Activated T-helper 9 cell treated with anti-CD3 and anti-CD28 coated beads, Interleukin-2, amount 50 U/mL, for 16 hours (primary cell): ENCODE measurements at places on chromosomes 7 and 10.

DNA sequence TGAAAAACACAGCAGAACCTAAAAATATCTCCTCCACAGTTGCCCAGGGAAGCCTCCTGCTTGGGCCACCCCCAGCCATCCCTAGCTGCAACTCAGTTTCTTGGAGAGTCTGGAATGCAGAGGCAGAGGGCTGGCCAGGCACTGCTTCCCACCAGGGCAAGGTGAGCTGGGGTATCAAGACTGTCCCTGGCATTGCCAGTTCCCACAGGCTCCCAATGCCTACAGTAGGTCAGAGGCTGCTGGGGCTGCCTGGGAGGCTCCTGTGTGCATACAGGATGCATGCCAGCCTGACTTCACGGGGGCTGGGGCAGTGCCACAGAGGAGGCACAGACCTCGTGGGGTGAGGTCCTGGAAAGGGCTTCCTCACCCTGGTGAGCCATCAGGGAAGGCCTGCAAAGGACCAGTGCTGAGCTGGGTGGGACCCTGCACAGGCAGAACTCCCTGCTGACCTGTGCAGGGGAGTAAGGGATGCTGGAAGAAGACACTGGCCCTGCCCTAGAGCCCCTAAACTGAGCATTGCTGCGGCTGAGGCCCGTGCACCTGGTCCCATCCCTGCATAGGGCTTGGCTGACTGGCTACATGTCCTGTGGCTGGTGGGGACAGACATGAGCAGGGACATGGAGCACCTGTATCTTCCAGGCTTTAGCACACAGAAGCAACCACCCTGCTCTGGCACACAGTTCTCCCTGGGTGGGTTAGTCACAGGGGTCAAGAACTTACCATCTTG lies 121.9 kb upstream of the RET start:
- no peak for DNase-seq

DNA sequence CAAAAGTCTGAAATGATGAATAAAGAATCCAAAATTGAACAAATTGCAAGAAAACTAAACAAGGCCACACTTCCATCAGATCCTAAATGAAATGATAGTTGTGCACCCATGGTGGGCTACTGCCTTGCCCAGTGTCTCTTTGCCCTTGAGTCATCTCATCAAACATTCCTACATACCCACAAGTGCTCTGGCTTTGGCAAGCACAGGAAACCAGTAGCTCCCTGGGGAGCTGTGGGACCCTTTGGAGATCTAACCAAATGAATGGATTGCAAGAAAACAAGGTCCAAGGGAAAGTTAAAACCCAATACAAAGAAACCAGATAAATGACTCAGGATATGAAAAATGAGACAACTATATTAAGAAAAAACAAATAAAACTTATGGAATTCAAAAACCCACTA lies 129.8 kb upstream of the TMEM229A start:
- DNase-seq = no peak

DNA sequence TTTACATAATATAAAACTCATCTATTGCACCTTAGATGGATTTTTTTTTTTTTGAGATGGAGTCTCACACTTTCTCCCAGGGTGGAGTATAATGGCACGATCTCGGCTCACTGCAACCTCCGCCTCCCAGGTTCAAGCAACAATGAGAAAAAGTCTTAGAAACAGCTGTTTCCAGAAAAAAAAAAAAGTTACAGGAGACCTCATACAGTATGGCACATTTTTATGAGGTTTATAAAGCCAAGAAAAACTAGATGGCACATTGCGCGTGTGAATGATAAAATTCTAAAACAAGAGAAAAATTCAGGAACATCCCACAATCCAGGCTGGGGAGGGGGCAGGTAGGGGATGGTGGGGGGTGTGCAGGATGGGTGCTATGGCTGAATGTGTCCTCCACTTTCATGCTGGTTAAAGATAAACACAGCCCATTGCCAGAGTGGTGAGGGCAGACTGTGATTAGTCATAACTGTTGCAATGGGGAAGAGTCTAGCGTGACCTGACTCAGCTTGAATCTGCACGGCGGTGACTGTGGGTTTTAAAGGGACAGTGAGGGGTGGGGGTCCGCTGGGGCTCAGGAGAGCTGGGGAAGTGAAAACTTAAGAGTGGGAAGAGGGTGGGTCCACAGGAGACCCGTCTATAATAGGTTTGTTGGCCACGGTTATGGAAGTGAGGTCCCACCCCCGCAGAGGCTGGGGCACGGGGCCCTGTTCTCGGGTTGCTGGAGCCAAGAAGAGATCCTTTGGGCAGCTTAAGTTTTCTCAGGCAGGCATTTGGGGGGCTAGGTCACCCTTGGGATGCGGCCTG lies 11.9 kb upstream of the LRRC27 start:
- DNase-seq = peak; percentile 23

DNA sequence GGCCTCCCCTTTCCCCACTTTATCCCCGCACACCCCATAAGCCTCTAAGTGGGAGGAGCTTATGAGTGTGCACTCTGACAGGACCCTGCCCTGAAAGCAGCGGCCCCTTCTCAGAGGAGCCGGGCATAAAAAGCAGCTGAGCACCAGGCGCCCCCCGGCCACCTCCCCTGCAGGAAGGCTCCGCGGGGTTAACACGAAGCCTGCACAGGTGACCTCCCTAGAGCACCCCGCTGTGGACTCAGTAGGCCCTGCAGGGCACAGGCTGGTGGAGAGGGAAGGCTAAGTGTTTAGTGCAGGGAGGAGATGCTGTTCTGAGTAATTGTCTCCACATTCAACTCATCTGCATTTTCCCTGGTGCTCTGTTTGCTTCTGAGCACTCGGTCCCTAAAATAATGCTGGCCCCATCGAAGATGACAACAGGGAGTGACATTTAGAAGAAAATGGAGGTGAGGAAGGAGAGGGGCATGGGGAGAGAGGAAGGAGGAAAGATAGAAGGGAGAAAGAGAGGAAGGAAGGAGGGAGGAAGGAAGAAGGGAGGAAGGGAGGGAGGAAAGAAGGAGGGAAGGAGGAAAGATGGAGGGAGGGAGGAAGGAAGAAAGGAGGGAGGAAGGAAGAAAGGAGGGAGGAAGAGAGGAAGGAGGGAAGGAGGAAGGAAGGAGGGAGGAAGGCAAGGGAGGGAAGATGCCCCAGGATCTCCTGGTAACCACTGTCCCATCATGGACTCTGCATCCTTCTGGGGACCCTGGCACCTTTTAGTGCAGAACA lies 25.4 kb upstream of the CNPY1 start:
- no peak for DNase-seq

- no peak for DNase-seq
These were observed 75.0 kb downstream of the RHOBTB1 start for GRCh38 chr10:60868946-60869345.

DNA sequence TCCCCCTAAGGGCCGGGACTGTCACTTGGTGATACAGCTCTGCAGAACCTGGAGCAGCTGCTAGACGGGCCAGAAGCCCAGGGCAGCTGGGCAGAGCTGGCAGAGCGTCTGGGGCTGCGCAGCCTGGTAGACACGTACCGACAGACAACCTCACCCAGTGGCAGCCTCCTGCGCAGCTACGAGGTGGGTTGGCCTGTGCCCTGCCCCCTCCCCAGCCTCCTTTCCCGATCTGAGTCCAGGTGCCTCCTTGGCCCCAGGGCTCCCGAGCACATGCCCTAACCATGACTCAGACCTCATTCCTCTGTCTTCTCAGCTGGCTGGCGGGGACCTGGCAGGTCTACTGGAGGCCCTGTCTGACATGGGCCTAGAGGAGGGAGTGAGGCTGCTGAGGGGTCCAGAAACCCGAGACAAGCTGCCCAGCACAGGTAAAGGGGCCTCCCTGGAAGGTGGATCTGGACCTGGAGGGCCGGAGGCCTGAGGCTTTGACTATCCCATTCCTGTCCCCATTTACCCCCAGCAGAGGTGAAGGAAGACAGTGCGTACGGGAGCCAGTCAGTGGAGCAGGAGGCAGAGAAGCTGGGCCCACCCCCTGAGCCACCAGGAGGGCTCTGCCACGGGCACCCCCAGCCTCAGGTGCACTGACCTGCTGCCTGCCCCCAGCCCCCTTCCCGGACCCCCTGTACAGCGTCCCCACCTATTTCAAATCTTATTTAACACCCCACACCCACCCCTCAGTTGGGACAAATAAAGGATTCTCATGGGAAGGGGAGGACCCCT lies 6.4 kb downstream of the NFKB2 start:
- DNase-seq = no peak

- DNase-seq = no peak
These were observed 346.9 kb downstream of the RNLS start for GRCh38 chr10:88236121-88236743.

DNA sequence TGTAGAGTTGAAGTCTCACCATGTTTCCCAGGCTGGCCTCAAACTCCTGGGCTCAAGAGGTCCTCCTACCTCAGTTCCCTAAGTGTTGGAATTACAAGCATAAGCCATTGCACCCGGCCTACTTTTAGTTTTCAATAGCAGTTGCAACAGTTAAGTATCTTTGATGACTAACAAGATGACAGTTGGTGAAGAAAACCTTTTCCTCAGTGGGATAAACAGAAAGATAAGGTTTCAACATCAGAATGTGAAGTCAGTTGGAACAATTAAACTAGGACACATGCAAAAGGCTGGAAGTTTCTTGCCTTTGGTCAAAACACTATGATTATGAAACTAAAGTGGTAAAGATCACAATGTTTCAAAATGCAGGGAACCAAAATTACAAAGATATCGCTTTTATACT lies 169.2 kb downstream of the ZNF438 start:
- DNase-seq = no peak

DNA sequence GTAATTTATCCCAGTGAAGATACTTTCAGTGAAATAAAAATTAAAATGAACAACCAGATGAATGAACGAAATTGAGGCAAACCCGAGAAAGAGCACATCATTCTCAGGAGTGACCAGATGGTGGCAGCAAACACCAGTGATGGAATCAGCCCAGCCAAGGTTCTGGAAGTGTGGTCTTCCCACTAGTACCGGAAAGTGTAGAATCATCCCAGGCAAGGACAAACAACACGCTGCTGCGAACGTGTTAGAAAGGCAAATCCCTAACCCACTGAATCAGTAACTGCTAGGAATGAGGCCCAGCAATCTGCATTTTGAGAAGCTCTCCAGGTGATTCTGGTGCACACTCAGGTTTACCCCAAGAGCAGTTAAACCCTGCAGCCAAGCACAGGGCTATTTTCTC lies 15.5 kb upstream of the SLC18A3 start:
- no peak for DNase-seq

- no peak for DNase-seq
These were observed 3.1 kb upstream of the UPP1 start for GRCh38 chr7:48085942-48086341.

GRCh38 chr10:51371743-51372142 lies 297.5 kb downstream of the PRKG1 start:
- DNase-seq = no peak

- DNase-seq = no peak
These were observed 134.8 kb downstream of the RELN start for GRCh38 chr7:103854611-103855010.
